ENCODE measurements at places on chromosomes 6 and 20.

DNA sequence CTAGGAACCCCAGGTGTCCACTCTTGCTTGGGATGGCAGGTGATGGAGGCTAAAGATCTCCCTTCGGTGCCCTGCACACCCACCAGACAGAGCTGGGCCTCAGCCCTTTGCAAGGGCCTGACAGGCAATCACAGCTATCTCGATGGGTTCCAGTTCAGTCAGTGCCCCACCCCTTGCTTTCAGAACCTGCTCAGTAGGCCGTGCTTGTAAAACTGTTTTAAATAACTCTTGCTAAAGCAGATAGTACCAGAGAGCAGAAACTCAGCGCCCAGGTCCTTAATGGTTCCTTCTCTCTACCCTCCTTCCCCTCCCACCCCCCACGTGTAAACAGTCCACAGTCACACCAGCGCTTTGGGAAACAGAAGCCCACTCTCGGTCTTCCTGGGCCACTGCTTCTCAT is 39.2 kb downstream of the C6orf132 start:
- DNase-seq = no peak

GRCh38 chr6:502761-503160 is 111.2 kb downstream of the IRF4 start:
- DNase-seq = no peak

- no peak for DNase-seq
Measured at GRCh38 chr20:33465481-33466302, 22.1 kb upstream of the SNTA1 start.

GRCh38 chr20:4151991-4152695 is 136.8 kb upstream of the RNF24 start:
- no peak for DNase-seq

- no peak for DNase-seq
Measured at GRCh38 chr6:35291491-35291890, 6.1 kb upstream of the DEF6 start.

GRCh38 chr6:158625881-158626305 is 18.6 kb downstream of the DYNLT1 start:
- no peak for DNase-seq

DNA sequence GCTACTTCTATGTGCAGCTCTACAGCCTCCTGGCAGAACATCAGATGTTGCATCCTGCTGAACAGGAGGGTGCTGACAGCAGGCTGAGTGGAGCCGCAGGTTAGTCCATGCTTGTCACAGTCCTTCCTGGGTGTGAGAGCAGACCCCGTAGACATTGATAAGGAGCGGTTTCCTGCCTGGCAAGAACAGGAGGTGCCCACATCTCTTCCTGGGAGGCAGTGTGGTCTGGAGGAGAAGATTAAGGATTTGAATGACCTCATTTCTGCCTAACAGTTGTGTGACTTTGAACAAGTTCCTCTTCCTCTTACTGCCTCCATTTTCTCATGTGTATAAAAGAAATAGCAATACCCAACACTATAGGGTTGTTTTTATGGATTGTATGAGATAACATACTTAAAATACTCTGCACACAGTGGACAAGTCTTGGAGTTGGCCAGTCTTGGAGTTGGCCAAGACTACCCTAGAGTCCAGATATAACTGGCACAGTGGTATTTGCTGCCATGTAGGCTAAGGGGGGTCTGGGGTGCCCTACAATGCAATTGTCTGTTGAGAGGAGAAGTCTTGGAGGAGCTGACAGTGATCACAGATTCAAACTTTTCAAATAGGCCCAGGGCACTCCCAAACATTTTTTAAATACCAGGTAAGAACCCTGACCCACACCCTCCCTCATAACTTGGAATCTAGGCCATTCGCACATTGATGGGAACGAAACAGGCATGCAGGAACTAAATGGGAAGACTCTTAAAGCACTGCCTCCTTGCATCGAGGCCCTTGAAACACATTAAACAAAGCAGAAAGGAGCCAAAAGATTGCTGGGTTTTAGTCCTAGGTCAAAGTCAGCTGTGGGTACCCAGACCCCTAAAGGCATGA is 32.6 kb upstream of the TBC1D7 start:
- no peak for DNase-seq

GRCh38 chr6:52087498-52087999 is at the start of gene PKHD1:
Gene PKHD1, minus strand, starts transcription at chr6:52087613. Its CDS starts 2,680 bp downstream, at chr6:52084933.
- no peak for DNase-seq
